WTC11 (cell line): ENCODE measurements at places on chromosomes 2 and 18. TPM values are rescaled to one million over a fixed set of nuclear protein-coding genes. Genes with fewer than 3 reads are reported as not detected.
A peak's percentile ranks its signal among the peaks of the same experiment; 100 is the strongest.

DNA sequence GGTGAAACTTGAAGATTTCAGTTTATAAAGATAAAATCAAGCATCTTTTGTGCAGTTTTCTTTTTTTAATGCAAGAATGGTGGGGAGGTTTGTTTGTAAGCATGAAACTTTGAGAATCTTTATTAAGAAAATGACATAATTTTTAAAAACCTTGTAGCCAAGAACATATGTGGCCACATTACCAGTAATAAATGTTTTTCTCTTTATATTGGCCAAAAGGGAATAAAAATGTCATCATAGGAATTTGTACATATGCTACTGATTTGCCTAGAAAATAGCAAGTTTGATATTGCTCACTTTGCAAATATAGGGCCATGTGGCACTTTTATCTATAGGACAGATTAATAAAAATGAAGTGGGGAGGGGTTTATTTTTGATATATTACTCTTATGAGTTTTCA, 25.6 kb downstream of the METTL21A start:
- no peak for DNase-seq

DNA sequence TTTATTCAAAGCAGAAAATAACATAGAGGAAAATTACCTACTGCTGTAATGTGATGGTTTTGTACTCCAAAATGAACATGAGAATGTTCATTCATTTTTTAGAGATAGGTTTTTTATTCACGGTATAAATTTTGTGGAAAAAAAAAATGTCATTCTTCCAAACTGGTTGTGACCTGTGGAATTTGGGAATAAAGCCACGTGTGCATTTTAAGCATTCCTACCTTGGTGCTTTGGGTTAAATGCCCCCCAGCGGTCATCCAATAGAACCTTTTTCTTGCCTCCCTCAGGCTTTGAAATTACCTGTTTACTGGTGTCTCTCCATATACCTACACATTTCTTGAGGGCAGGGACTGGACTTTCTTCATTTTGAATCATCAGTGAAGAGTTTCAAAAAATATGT, 740.7 kb downstream of the DPP10 start:
- peak; percentile 13 for DNase-seq

The KCNE4 gene
- 0.04 TPM in 1 of 3 replicates, not detected in the others for total RNA-seq

GRCh38 chr18:78986018-78986481, 6.4 kb downstream of the SALL3 start:
- peak; percentile 45 for DNase-seq

The STARD6 gene
- 0.23 TPM in 1 of 3 replicates, not detected in the others for total RNA-seq

DNA sequence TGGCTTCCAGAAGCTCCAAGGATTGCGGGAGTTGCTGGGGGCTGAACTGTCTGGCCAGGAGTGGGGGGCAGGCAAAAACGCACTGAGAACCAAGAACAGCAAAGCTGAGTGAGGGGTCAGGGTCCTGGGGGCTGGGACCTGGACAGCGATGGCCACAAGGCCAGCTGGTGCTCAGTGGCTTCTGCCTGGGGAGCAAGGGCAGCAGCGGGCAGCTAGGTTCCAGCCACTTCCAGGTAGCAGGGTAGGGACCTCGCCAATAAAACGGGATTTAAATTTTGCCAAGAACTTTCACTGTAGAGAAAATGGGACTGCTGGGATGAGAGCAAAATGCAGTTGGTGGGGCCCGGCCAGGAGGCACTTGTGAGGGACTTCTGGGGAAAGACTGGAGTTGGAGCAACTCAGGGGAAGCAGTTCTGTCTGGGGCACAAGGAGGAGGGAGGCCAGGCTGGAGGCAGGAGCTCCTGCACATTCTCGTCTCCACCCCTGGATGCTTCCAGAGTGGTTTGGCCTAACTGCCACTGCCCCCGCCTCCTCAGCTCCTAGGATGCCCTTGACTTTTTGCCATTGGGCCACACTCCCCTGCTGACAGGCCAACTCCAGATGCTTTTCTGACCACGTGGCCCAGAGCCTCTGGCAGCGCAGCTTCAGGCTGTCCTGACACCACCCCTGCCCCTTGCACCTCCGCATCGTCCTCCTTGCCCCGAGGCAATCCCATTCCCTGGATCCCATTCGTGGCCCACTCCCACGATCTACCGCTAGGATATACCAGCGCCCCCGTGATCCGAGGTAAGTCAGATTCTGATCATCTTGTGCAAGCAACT, 5.5 kb upstream of the CCDC74A start:
- no peak for DNase-seq

DNA sequence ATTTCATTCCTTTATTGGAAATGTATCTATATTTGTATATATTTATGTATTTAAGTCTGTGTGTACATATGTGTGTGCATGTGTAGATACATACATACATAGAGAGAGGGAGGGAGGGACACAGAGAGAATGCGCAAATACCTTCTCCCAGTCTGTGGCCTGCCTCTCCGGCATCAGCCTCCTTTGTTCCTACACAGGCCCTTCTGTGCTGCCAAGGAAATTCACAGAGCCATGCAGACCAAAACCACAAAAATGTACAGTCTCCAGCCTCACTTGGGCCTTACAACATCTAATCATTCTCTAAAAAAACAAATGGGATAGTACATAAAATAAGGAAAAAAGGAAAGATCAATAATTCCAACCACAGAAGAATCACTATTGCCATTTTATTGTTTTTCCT, 8.8 kb upstream of the CRACDL start:
- no peak for DNase-seq

GRCh38 chr18:47490882-47491281, 239.4 kb upstream of the SKOR2 start:
- DNase-seq = no peak

DNA sequence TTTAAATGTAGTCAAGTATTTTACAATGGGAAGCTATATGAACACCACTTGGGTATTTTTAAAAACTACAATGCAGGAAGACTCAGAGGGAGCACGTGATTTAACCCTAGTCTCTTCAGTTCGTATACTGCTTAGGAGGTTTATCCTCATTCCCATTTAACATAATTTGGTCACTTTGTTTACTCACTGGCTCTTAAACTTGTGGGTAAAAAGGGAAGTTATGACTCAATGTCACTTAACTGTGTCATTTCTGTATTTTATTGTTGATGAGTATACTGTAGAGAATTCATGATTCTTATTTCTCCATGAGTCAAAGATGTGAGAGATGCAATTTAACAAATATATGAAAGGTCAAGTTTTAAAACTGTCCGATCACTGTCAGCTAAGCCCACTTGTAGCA, 48.2 kb downstream of the SLC66A3 start:
- no peak for DNase-seq

- no peak for DNase-seq
Measured at GRCh38 chr2:155023674-155024073, 325.2 kb downstream of the KCNJ3 start.

- no peak for DNase-seq
Measured at GRCh38 chr2:13542642-13543041, 825.9 kb downstream of the TRIB2 start.

GRCh38 chr2:233938676-233939370, 21.6 kb downstream of the TRPM8 start:
- DNase-seq = peak; percentile 53

DNA sequence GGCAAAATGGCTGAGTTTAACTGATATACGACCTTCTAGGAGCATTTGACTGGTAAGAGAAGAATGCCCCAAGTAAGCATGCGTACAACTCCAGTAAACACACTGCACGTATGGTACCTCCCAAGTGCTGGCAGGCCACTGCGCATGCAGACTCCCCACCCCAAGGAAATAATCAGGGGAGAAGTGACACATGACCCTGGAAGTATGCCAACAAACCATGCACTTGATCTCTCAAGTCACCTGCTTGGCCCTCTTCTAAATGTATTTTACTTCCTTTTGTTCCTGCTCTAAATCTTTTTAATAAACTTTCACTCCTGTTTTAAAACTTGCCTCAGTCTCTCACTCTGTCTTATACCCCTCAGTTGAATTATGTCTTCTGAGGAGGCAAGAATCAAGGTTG, 129.8 kb upstream of the COL5A2 start:
- no peak for DNase-seq

- DNase-seq = no peak
Measured at GRCh38 chr2:46865181-46865970, 50.2 kb downstream of the MCFD2 start.

GRCh38 chr2:39665811-39666490, at the start of gene TMEM178A:
Gene TMEM178A, plus strand, starts transcription at chr2:39665917. Its CDS starts 58 bp downstream, at chr2:39665975.
- peak; percentile 55 for DNase-seq

The SAG gene
- total RNA-seq = 0.14 TPM in 1 of 3 replicates, not detected in the others

DNA sequence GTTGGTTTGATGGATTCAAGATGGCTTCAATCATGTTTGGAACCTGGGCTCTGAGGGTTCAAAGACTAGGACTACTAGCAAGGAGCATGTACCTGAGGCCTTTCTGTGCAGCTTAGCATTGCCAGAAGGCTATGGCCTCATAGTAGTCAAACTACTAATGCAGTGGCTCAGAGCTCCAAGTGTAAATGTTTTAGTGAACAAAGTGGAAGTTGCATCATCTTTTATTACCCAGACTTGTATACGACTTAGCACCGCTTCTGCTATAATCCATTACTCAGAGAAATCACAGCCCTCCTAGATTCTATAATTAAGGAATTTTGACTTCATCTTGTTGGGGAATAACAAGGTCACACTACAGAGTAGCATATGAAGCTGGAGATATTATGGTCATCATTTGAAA, 210.5 kb downstream of the ERBB4 start:
- DNase-seq = no peak

GRCh38 chr2:177585234-177585863, 192.8 kb downstream of the AGPS start:
- DNase-seq = no peak

- no peak for DNase-seq
Measured at GRCh38 chr2:207337234-207338219, 171.8 kb upstream of the KLF7 start.

DNA sequence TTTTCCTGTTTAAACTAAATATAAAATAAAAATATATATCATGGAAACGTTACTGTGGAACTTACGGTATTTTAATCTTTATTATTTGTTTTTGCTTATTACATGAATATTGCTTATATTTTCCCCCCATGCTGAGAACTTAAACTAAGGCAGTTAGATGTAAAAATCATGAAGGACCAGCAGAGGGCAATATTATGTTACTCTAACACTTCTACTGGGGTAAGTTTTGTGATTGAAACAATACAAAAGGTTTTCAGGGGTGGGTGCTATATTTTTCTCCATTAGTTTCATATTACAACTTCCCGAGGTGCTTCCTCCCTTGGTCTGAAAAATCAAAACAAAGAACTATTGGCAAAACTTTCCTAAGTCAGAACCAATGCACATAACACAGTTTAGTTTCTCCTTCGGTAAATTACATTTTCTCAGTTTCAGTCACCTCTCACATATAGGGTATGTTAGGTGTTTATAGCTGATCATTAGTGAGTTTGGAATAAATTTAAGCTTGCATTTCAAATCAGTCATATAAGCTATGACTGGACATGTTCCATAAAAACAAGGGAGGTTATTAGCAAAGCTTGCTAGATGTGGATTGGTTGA, 54.8 kb downstream of the ZNF407 start:
- no peak for DNase-seq

- no peak for DNase-seq
Measured at GRCh38 chr18:62617793-62618591, 95.2 kb downstream of the ZCCHC2 start.

The DPP4 gene
- total RNA-seq = 2.7 to 3.6 TPM (median 2.7 TPM) in 3 replicates

The E2F6 gene
- total RNA-seq = 14.2 to 16.0 TPM (median 14.4 TPM) in 3 replicates

- DNase-seq = no peak
Measured at GRCh38 chr2:46367286-46367685, 70.1 kb downstream of the EPAS1 start.

DNA sequence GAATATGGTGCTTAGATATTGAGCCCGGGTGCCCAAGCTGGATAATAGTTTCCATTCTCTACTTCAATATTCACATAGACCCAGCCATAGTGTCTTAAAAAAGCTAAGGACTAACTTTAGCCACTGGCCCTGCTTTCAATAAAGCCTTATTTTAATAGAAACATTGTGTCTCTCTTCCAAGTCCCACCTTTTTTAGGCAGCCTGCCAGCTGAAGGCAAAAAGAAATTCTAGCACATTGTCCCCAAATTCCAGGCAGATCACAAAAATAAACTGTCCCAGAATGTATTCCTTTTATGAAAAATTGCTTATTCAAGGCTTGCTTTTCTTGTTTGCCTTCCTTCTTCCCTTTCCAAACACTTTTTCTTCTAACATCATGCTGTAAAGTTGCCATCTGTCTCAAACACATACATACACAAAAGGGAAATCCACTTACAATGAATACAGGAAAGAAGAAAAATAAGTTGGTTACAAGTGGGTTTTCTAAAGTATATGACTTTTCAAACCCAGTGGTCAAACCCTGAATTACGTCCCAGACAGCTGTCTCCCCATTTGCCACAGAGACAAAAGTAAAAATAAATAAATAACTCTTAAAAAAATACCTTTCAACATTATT, 778.5 kb downstream of the BCL11A start:
- DNase-seq = no peak

DNA sequence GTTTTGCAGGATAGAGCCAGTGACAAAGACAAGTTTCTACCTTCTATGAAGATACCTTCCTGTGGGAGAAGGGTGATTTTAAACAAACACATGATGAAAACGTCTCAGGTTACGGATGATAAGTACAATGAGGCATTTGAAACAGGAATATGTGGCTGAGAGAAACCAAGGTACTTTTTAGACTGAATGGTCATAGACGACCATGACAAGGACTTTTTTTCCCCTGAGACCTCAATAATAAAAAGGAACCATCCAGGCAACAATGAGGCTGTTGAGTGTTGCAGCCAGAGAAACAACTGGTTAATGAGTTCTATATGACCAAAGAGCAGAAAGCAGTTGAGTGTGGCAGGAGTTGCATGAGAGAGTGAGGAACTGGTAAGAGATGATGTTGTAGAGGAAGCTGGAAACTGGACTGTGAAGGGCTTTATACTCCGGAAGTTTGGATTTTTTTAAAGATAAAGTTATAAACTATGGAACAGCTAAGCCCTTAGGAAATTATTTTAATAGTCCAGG, 306.1 kb upstream of the CYRIA start:
- DNase-seq = no peak

The FOXI3 gene
- total RNA-seq = 13.4 to 14.0 TPM (median 13.5 TPM) in 3 replicates

- DNase-seq = no peak
Measured at GRCh38 chr18:37578886-37579513, 13.4 kb upstream of the CELF4 start.

- DNase-seq = no peak
Measured at GRCh38 chr2:58436872-58437271, 195.7 kb upstream of the FANCL start.

The GKN1 gene
- not detected in 3 replicates for total RNA-seq

GRCh38 chr2:85887566-85888019, 1.2 kb downstream of the ST3GAL5 start:
- DNase-seq = no peak

DNA sequence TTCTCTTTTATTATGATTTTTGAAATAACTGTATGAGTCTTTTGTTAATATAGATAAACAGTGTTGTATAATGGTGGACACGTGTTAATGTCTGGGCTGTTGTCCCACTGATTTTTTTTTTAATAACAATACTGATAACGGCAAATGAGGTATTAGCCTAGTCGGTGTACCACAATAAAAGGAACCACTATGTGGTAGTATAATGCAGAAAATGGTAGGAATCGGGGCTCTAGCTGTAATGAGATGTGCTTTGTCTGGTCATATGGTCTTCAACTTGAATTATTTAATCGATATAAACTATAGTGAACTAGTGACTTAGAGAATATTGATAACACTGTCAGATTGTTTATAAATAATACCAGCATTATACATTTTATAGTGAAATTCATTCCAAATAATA, 517.9 kb upstream of the SPHKAP start:
- no peak for DNase-seq

GRCh38 chr2:99707592-99707991, 217.8 kb upstream of the REV1 start:
- DNase-seq = no peak

The SCYGR4 gene
- total RNA-seq = not detected in 3 replicates
